ENCODE measurements at places on chromosomes 2 and 18.

DNA sequence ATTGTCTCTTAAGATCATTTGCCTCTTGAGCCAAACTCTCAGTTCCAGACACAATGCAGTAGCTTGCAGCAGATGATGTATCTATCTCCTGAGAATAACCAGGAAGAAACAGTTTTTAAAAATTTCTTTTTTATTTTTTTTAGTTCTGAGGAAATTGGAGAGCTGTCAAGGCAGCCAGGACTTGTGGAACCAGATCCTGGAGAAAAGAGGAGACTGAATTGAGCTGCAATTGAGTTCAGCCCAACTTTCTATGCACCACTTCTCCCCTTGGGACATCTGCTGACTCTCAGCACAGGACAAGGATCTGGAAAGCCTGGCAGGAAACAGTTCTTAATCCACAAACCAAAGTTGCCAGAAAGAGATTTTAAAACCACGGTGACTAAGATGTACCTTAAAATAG, 13.5 kb upstream of the CSRNP3 start:
- DNase-seq = no peak

DNA sequence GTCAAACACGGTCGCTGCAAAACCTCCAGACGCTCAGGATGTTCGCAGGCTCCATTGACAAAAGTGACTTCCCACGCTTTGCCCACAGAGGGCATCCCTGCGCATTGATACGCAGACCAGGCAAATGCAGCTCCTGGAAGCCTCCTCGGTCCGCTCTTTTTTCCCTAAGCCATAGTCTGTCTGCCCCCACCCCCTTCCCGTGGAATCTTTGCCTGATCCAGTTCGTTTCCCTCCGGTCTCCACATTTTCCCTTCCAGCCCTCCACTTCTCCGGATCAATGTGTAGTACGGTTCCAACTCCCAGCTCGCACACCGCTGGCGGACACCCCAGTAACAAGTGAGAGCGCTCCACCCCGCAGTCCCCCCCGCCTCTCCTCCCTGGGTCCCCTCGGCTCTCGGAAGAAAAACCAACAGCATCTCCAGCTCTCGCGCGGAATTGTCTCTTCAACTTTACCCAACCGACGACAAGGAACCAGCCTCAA, at the start of gene DCC:
Gene DCC, plus strand, starts transcription at position 307 of the 481 bp plus-strand sequence. CDS start 591 bp downstream, outside the sequence.
- DNase-seq = peak; percentile 15

- DNase-seq = no peak
Observed at GRCh38 chr2:217430916-217431576, 571.2 kb upstream of the TNP1 start.

GRCh38 chr2:69781321-69782248, 39.7 kb downstream of the ANXA4 start:
- no peak for DNase-seq

DNA sequence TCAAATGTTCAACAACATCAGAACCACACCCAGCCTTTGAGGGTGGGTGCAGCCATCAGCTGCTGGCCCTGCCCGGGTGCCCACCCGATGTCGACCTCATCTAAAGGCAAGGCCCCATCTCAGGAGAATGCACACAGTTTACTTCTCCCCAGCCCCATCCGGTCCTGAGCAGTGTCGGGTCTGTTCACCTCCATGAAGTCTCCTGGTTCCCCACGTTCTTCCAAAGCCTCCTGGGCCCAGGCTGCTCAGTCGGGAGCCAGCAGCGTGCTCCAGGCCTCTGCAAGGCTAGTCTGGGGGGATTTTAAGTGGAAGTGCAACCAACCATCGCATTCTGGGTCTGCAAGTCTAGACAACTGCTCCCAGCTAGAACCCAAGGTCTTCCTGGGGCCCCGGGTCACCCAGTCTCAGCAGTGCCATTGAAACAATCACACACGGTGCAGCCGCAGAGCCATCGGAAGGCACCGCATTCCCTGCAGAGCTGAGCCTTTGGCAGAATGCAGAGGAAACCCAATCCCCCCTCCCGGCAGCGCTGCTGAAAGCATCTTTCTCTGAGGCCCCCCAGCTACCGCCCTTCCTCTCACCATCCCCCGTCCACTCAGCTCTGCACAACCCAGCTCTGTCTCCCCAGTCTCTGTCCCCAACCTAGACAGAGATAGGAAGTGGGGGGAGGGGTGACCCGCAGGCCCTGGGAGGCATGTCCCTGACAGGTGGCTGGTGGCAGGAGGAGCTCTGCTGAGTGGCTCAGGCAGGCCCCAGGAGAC, 8.5 kb downstream of the ESPNL start:
- DNase-seq = no peak

DNA sequence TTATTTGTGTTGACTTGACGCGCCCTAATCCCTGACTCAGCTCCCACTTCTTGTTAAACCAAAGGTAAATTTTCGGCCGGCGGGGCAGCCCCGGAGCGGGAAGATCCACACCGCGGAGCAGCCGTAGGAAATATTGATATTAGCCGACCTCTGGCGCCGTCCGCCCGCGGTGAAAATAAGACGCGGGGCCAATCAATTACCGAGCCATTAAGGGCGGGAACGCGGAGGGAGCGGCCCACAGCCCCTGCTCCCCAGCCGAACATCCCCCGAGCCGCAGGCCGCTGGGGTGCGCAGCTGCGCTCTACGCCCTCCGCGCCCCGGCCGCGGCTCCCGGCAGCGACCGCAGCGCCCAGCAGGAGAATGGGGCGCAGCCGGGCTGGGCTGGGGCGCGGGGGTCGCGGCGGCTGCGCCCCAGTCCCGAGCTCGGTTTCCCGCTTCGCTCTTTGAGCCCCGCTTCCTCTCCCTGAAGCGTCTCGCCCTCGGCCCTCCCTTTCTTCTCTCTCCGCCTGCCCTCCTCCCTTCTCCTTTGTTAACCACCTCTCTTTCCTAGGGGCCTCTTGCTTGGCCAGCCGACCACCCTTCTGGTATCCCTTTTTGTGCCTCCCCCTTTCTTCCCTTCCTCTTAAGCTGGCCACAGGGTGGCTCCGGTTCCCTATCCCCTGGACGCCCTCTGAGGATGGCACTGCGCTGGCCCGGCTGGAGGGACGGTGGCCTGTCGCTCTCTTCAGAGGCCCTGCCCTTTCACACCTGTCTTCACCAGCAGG, 40.9 kb downstream of the CELF4 start:
- DNase-seq = no peak

- no peak for DNase-seq
Observed at GRCh38 chr2:119852214-119852613, 92.5 kb downstream of the PTPN4 start.

DNA sequence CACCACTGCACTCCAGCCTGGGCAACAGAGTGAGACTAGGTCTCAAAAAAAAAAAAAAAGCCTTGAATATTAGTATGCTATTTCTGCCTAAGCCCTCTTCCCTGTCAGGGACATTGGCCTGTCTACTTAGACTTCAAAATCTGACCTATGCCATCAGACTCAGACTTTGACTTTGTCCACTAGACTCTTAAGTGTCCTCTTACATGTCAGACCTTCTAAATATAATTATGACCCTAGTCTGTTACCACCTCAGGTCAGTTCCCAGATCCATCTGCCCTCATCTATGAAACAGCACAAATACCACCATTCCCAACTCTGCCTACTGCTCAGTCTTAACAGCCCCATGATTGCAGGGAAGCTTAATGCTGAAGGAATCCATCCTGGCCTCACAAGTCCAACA, 244.6 kb downstream of the ZEB2 start:
- no peak for DNase-seq

DNA sequence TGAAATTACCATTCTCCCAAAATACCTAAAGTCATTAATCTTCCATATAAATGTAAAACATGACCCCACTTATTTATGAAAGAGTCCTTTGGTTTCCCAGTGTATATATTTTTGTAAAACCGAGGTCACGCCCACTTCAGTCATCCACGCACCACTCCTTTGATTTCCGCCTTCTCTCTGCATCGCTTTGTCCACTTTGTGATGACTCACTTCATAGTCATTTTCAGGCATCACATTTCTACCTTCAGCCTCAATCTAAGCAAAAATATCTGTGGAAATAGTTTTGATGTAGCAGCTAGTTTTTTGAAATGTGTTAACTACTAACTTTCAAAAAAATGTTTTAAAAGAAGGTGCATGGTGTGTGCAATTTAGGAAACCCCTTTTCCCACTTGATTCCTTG, 793.5 kb upstream of the SOX11 start:
- no peak for DNase-seq

DNA sequence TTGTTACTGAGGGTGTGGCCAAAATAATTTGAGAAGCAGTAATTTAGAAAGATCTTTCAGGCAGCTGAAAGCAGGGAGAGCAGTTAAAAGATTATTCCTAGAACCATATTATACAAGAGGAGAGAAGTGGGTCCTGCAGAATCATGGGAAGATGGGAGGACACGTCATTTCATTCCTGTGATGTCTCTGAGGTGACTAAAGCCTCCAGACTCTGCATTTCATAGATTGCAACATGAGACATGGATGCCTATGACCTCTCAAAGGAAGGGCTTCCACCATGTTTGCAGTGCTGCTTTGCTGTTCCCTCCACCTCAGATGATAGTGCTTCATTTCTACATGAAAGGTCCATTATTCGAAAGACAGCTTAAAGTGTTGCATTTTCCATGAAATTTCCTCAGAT, 788.4 kb downstream of the TSN start:
- DNase-seq = no peak

DNA sequence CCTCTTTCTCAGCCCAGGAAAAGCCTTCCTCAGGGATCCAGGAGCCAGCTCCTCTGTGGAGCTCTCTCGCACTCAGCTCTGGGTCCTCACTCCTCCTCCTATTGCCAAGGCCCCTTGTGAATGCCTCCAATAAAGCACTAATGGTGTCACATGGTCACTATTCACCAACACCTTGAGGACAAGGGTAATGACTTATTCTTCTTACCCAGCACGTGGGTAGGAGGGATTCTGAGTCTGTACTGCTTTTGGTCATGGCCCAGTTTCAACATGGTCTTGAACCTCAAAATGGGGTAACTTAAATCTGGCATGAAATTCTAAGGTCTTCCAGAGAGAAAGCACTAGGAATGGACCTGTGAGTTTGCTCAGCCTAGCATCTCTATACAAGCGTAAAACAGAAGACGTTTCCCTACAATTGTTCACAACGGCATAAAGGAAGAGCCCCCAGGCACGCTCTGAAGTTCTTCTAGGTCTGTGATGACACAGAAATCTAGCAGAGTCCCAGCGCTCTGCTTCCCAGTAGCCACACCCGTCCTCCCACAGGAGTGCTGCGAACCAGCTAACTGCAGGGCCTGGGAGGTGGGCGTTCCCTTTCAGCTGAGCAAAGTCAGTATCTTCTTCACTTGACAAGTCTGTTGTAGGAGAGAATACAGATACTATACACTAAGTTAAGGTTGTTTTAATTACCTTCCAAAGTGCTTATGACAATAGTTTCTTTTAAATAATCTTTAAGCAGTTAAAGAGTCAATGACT, 14.6 kb upstream of the KIDINS220 start:
- DNase-seq = no peak

GRCh38 chr2:143575340-143575739, 446.1 kb downstream of the ARHGAP15 start:
- DNase-seq = no peak

DNA sequence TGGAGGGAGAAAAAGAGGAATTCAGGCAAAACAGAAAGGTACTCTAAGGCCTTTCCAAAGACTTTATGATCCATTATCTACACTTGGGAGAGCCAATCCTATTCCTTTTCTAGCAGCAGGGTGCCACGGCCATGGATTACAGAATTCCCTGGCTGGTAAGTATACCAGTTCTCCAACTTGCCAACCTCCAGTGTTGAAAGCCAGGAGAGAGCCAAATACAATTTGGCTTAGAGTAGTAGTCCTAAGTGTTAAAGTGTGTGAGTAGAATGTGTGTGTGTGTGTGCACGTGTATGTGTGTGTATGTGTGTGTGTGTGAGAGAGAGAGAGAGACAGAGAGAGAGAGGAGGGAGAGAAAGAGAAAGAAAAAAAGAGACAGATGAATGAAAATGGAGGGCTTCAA, 43.3 kb downstream of the WDPCP start:
- no peak for DNase-seq
